RCC 7860 (cell line): ENCODE measurements at places on chromosomes 7 and 10.
A peak's percentile ranks its signal among the peaks of the same experiment; 100 is the strongest.

DNA sequence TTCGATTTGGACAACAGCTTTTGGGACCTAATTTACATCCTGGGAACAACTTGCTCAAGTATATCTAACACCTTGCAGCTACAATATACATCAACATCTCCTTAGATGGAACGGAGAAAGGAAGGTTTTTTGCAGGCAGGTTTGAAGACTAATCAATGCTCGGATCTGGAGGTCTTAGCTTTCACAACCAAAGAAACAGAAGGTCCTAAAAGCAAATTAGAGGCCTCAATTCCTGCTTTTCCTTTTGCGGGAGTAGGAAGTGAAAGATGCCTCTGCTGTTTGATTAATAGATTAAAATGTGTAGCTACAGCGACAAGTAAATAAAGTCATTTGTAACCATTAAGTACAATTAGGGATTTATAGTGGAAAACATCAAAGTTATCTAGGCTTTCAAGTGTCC is 3.7 kb upstream of the SP8 start:
- DNase-seq = no peak

GRCh38 chr10:101067356-101068083 is 5.7 kb downstream of the KAZALD1 start:
- peak; percentile 76 for DNase-seq

DNA sequence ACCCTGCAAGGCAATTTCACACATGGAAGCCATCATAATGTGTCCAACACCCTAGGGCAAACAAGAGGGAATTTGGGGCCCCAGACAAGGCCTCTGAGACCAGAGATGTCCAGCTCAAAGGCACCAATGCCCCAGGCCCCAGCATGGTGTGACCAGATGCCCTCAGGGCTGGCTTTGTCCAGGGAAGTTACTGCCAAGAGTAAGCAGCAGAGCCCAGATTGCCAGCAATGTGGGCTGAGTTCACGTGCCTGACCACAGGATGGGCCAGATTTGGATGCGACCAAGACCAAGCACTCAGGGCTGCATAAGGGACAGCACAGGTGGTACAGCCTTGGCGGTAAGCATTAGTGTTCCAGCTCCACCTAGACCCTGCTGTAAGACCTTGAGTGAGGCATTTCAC is 12.7 kb downstream of the MYOF start:
- peak; percentile 20 for DNase-seq

DNA sequence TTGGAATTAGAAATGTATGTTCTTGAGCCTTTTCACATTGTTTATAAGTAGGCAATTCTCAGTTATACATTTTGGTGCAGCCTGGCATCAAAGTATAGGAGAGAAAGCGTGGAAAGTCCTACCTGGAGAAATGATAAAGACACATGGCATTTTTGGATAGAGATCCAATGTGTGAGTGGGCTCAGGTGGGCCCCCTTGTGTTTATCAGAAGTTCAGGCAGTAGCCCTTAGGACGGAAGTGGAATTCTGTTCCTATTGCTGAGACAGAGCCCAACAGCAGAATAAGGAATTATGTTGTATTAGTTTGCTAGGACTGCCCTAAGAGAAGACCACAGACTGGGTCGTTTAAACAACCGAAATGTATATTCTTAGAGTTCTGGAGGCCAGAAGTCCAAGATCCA is 85.2 kb upstream of the AMPH start:
- no peak for DNase-seq

DNA sequence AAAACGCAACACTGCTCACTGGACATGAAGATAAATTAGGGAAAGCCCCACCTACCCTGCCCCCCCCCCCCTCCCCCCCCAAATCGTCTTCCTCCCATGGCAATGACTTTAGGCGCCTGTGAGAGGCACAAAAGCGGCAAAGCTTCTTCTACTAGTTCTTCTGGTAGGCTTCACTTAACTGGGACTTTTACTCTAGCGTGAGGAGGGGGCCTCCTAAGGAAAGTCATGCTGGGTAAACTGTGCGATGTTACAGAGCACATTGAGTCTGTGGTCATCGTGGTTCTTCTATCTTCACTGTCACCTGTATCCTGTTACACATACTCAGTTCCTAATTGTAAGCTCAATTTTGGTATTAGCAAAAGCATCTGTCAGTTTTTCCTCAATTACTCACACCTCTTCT is 25.1 kb downstream of the HSPB1 start:
- DNase-seq = no peak

DNA sequence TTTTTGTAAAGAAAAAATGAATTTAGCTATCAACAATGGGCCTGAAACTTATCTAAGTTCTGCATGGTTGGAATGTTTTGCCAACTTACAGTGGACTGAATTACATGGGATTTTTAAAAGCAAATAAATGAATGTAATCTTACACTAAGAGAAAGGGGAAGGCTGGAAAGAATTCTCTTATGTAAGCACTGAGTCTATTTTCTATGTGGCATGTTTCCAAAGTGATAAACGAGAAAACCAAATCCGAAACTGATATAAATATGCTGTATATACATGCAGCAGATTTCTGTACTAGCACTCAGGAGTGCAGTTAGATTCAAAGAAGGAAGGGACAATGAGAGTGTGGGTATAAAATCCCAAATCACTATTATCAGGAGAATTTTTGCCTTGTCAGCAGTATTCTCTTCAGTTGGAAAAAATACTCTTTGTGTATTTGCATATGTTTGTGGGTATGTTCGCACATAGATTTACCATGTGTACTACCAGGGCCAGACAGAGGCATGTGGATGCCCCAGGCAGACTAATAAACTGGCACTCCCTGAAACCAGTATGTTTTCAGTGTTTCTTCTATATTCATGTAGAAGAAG is 334.3 kb upstream of the SEMA3D start:
- DNase-seq = no peak
